Smooth muscle cell of the umbilical artery (primary cell): ENCODE measurements at places on chromosomes 16 and 17. TPM values are rescaled to one million over a fixed set of nuclear protein-coding genes. Genes with fewer than 3 reads are reported as not detected.

Gene CCL18
- not detected in 2 replicates for total RNA-seq

Gene HOXB5
- 0.09 TPM in 1 of 2 replicates, not detected in the other for total RNA-seq

Gene CCL1
- total RNA-seq: not detected in 2 replicates

Gene PRAC2
- not detected in 2 replicates for total RNA-seq

Gene TEKT5
- not detected in 2 replicates for total RNA-seq
